ENCODE measurements at places on chromosomes 7 and 10.

- no peak for DNase-seq
These were observed 314.9 kb downstream of the LRMDA start for GRCh38 chr10:75746356-75746755.

- no peak for DNase-seq
These were observed 28.7 kb downstream of the GIMAP8 start for GRCh38 chr7:150479023-150479716.

- no peak for DNase-seq
These were observed 23.7 kb downstream of the KCNH2 start for GRCh38 chr7:150954201-150954985.

DNA sequence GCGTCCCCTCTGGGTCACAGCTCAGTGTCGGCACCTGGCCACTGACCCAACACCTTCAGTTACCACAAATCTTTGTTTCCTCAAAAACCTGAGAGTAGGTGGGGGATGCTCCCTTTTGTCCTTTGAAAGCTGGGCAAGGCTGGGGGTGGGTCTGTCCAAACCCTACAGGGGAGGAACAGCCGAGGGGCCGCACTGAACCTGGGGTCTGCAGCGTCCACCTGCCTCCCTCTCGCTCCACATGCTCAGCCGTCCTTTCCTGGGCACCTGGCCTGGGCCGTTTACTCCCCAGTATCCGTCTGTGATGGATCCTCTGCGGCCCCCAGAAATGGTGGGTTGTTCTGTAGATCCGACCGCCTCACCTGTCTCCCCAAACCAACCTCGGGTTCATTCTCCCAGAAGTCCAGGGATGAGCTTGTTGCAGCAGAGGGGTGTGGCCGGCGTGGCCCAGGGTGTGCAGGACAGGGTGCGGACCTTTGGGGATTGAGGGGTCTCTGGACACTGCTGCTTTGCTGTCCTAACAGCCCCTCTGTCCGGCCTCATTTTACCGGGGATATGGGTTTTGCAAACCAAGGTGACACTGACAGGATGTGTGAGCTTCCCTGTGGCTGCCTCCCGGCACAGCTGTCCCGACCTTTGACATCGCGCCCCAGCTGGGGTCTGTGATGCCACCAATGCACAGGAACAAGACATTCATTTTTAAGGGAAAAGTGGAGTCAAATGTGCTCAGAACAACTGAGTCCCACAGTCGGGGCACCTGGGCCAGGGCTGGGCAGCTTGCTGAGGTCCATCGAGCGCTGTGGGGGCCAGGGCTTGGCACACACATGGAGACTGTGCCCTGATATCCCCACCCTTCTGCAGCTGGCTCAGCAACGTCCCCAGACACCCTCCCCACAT, 115.9 kb downstream of the VIPR2 start:
- DNase-seq = no peak

DNA sequence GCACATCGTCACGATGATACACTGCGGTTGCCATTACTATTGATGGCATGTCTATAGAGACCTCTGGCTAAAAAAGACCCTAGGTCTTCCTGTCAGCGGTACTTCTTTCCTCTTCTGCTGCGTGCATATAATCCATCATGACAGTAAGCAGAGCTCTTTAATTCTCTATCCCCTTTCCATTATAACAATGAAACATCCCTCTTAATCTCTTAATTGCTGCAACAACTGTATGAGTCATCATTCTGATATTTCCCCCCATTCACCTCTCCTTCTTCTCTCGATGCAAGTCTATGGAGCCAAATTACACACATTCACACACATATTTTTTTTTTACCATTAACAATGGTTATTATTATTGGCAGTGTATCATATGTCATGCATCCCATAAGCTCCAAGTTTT, 45.2 kb upstream of the AKR1E2 start:
- no peak for DNase-seq

- no peak for DNase-seq
These were observed 684.3 kb upstream of the AUTS2 start for GRCh38 chr7:68914006-68914405.

Data from right renal pelvis (tissue), 4 donors.